ENCODE measurements at places on chromosomes 4 and X. TPM values are rescaled to one million over a fixed set of nuclear protein-coding genes. Genes with fewer than 3 reads are reported as not detected.

IBSP gene
- not detected for total RNA-seq

SLC49A3 gene
- 6.9 TPM for total RNA-seq

COL4A6 gene
- 16.7 TPM for total RNA-seq

EXOC1L gene
- total RNA-seq: not detected

SLC7A11 gene
- 19.8 TPM for total RNA-seq

ASB5 gene
- not detected for total RNA-seq

AFF2 gene
- 14.6 TPM for total RNA-seq

AGA gene
- total RNA-seq: 11.3 TPM

ABCG2 gene
- 1.7 TPM for total RNA-seq

RAB41 gene
- not detected for total RNA-seq

SFRP2 gene
- total RNA-seq: 156 TPM

FSTL5 gene
- total RNA-seq: not detected

LDB2 gene
- total RNA-seq: 25.8 TPM

MUC7 gene
- not detected for total RNA-seq

F9 gene
- not detected for total RNA-seq

SMIM10 gene
- 1.1 TPM for total RNA-seq

NSUN7 gene
- 15.9 TPM for total RNA-seq

NWD2 gene
- not detected for total RNA-seq

GSX2 gene
- total RNA-seq: not detected

FGFBP2 gene
- not detected for total RNA-seq

TMEM129 gene
- 27.3 TPM for total RNA-seq
